Fibroblast of the aortic adventitia (primary cell): ENCODE measurements at places on chromosomes 1 and 21.

GRCh38 chr1:156752843-156753482 lies 1.5 kb upstream of the HDGF start:
- peak; percentile 29 for DNase-seq

GRCh38 chr1:227934476-227935313 lies 13.0 kb downstream of the WNT9A start:
- DNase-seq: peak; percentile 68

- no peak for DNase-seq
Observed at GRCh38 chr1:55232448-55233144, 17.4 kb upstream of the USP24 start.

GRCh38 chr1:74396933-74397332 lies 115.5 kb downstream of the LRRC53 start:
- no peak for DNase-seq

DNA sequence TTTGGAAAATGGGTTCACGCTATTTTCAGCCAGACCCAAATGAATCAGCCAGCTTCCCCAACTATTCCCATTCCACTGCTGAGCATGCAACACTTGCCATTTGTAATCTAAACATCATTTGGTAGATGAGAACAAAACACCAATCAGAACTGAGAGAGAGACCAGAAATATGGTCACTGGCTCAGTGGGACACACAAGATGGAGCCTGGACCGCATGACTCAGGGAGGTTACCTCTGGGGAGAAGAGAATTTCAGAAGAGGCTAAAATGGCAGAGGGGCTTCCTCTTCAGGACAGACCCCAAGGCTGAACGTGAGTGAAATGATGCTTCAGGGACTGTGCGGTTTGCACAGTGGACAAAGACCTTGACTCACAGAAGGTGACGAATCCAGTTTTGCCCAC lies 126.6 kb downstream of the URB2 start:
- no peak for DNase-seq

DNA sequence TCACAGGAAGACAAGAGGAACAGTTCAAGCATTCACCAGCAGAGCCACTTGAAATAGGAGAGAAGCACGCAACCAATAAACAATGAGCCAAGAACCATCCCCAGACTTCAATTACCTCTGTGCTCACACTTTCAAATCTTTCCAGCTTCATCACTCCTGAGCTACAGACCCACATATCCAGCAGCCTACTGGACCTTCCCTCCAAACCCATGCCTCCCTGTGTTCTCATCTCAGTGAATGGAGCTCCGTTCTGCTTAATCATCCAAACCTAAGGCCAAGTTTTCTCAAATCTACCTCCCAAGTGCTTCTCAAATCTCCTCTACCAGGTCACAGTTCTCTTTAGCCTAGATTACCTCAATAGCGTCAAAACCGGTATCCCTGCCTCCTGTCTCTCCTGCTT lies 3.7 kb downstream of the PEF1 start:
- no peak for DNase-seq

DNA sequence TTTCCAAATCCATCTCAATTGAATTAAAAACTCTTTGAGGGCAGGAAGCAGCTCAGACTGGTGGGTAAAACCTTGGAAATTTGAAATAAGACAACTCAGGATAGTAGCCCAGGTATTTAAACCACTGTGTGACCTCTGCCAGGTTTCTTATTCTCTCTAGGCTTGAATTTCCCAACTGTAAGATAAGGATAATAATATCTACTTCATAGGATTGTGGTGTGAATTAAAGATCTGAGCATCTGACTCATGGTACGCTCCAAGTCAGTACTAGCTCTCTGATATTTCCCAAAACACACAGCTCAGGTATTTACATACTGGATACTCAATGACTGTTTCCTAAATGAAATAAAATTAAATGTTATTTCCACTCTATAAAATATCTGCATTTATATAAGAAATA lies 337.2 kb downstream of the LTN1 start:
- no peak for DNase-seq

- no peak for DNase-seq
Observed at GRCh38 chr1:239126884-239127283, 259.5 kb upstream of the CHRM3 start.

- DNase-seq: no peak
Observed at GRCh38 chr1:212587888-212588510, 20.6 kb upstream of the ATF3 start.

DNA sequence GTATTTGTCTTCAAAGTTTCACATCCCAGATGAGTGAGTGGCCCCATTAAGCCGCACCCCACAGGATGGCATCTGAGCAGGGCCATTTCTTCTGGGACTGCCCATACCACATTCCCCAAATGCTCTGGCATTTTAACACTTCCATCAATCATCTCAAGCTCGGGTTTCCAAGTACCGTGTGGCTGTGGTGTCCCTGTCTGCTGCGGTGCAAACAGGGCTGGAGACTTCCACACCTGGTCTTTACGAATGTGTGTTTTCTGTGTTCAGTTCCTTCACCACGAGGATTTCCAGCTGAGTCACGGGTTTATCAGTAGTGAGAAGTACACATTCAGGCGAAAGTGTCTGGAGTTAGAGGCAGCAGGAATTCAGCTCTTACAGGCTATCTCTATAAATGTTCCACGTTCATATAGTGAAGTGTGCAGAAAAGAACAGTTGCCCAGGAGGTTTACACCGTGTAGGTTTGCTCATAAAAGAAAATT lies 195.2 kb downstream of the RHOU start:
- no peak for DNase-seq

- DNase-seq: peak; percentile 82
Observed at GRCh38 chr1:97904534-97904933, 16.3 kb downstream of the DPYD start.

- DNase-seq: peak; percentile 8
Observed at GRCh38 chr1:114986286-114986685, 43.3 kb upstream of the TSHB start.

DNA sequence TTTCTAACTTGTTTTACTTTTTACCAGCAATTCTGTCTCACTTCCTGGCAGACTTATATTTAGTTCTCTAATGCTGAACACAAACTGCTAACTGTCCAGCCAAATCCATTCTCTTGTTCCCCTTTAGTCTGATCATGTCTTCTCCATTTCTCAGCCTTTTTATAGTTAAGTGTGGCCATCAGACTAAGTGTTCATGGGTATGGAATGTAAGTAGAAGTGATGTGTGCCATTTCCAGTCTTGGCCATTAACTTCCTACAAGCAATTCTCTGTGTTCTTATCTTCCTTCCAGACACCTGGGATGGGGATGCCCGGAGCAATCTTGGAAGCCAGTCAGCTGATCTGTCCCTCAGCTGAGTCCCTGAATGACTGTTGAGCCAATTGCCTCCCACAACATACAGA lies 165.8 kb downstream of the ST6GALNAC3 start:
- DNase-seq: no peak

- peak; percentile 76 for DNase-seq
Observed at GRCh38 chr1:184691719-184692324, 62.8 kb downstream of the EDEM3 start.

- DNase-seq: no peak
Observed at GRCh38 chr1:1624443-1625403, 7.2 kb upstream of the MMP23B start.

- DNase-seq: no peak
Observed at GRCh38 chr21:44919913-44920693, 596 bp downstream of the ITGB2 start.

DNA sequence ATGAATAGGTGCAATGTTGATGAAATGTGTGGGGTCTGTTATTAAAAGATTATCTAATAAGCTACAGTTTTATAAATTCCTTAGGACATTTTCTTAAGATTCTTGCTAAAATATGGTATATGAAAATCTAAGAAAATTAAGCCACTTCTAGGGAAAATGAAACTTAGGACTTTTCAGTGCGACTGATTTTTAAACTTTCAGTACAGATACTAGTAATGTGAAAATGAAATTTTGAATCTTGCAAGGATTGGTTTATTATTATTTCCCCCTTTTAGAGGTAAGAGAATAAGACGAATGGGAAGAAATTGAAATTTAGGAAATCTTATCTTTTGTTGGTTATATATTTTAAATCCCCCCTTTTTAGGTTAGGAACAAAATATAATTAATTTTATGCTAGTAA lies 16.4 kb downstream of the CAPZA1 start:
- DNase-seq: no peak

DNA sequence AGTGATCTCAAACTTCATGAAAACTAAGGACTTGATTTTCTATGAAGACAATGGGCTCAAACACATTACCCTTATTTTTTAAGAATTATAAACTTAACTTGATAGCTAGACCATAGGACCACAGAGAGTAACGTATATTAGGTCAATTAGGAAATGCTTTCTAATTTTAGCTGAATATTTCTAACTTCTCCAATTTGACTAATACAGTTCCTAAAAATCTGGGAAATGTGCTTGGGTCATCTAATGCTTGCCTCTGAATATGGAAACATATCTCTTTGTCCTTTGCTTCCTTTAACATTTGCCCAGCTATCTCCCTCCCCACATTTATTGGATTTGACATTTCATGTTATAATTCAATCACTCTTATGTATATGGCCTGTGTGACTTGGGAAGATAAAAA lies 141.4 kb downstream of the LHX8 start:
- no peak for DNase-seq

GRCh38 chr1:38481871-38482826 lies 377.4 kb downstream of the RRAGC start:
- no peak for DNase-seq

DNA sequence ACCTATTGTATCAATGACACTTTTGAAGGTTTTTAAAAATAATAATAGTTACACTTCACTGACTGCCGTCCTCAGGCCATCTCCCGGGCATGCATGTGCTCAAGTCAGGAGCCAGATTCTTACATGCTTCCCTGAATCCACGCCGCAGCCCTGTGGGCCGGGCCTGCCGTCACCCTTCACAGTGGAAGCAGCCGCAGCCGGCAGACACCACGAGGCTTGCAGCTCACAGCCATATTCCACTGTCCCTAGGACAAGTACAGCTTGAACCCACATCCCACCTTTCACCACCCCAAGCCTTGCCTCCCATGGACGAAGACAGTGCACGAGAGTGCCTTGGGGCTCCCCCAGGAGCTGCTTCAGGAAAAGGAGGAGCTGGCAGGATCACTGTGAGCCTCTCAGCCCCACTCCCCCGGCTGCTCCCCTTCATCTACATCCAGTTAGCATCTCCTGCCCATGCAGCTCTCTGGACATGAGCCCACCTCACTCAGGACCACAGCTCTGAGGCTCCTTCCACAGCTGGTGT lies 77.2 kb downstream of the POFUT2 start:
- DNase-seq: no peak

DNA sequence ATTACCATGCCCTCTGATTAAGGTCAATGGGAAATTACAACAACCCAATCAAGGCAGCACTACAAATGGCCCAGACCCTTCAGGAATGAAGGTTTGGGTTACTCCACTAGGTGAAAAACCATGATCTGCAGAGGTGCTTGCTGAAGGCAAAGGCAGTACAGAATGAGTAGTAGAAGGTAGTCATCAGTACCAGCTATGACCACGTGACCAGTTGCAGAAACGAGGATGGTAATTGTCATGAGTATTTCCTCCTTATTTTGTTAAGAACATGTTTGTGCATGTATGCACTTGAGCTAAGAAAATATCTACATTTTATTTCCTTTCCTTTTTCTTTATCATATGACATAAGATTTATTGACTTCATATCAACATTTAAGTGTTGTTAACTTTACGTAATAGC lies 607.1 kb downstream of the KCNT2 start:
- no peak for DNase-seq

GRCh38 chr21:39644062-39644560 lies 31.4 kb downstream of the B3GALT5 start:
- DNase-seq: no peak

GRCh38 chr1:207045453-207045852 lies 5.6 kb downstream of the YOD1 start:
- peak; percentile 32 for DNase-seq

DNA sequence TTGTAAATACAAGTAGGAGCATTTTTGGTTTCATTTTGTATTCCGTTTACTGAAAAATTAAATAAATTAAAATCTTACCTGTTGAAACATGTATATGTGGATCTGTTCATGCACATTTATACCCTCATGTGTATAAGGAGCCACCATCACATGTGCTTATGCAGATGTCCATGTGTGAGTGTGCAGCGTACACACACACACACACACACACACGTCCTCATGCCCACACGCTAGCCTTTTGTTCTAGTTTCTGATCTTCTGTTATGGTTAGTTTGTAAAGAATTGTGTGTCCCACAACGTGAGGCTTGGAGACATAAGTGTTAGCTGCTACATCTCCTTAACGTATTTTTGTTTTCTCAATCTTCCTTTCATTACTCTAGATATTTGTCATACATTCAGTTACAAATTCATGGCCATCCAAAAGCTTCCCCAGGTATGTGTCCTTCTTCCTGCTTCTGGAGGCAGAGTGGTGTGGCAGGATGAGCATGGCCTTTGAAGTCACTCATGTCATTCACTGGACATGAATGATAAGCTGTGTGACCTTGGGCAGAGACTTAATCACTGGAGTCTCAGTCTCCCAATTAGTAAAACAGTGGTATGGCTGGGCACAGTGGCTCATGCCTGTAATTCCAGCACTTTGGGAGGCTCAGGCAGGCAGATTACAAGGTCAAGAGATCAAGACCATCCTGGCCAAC lies 54.6 kb downstream of the TENT5C start:
- DNase-seq: no peak

- no peak for DNase-seq
Observed at GRCh38 chr1:8560035-8560434, 242.1 kb downstream of the SLC45A1 start.

- no peak for DNase-seq
Observed at GRCh38 chr1:244254467-244254866, 197.2 kb downstream of the ADSS2 start.

GRCh38 chr1:221921936-221922335 lies 180.0 kb upstream of the DUSP10 start:
- no peak for DNase-seq

- DNase-seq: no peak
Observed at GRCh38 chr1:31073044-31073443, 7.5 kb upstream of the PUM1 start.

DNA sequence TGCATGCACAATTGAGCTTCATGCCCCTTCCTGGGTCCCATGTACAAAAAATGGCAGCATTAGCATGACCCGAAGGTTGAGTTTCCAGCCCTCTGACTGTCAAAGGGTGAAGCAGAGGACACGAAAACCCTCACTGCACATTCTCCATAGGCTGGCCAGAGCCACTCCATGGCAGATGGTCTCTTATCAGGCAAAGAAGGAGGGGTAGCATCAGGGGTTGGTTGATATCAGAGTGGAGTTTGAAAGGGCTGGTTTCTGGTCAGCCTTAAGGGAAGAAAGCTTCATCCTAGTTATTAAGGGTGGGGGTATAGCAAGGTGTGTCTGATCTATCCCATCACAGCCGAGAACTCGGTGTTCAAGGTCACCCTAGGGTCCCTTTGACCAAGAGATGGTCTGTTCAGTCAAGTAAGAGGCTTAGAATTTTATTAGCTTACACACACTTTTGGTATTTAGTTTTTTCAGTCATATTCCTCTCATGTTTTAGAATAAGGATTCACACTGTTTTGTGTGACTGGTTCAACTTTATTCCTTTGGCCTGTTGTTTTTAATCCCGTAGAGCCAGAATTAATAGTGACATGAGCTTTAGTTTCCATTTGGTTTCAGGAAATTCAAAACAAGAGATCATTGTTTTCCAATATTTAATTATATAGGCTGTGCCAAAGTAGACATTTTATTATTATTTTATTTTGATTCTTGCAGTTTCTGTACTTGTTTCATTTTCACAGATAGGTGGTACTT lies 199.9 kb upstream of the FMN2 start:
- DNase-seq: no peak

GRCh38 chr1:169060919-169061639 lies 45.4 kb upstream of the ATP1B1 start:
- peak; percentile 34 for DNase-seq

- no peak for DNase-seq
Observed at GRCh38 chr1:240424740-240425464, 187.1 kb downstream of the GREM2 start.

GRCh38 chr1:220378571-220379302 lies 106.5 kb upstream of the RAB3GAP2 start:
- DNase-seq: no peak
